ENCODE measurements at places on chromosomes 2 and 18.

DNA sequence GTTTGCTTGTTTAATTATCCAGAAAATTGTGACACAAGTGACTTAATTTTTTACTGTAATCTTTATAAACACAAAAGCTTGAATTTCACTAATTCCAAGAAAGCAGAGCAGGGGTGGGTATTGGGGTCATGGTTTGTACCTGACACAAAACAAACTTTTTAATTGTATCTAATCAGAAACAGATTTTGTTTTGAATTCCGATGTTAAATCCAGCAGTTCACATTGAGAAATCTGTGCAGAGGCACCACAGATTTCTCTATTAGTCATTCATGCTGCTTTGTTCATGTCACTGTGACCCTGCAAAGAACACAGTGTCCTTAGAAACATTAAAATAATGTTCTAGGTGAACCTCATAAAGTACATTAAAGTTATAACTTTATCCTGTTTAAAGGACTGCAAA lies 443.4 kb downstream of the NYAP2 start:
- DNase-seq, result no peak

DNA sequence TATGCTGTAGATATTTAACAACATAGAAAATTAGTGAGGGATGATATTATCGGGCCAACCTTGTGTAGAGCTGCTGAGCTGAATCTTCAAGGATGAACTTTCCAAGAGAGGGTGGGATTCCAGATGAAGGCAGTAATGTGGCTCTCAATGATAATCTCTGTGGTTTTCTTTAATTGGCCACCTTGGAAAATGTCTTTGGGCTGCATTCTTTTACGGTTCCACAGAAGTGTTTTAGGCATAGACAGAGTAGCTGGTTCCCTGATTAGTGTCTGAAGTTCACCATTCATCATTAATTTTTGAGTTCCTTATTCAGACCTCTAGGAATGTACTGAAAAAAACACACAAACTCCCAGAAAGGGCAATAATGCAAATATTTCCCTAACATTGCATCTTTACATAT lies 1566.9 kb upstream of the PIK3C3 start:
- DNase-seq, result no peak

DNA sequence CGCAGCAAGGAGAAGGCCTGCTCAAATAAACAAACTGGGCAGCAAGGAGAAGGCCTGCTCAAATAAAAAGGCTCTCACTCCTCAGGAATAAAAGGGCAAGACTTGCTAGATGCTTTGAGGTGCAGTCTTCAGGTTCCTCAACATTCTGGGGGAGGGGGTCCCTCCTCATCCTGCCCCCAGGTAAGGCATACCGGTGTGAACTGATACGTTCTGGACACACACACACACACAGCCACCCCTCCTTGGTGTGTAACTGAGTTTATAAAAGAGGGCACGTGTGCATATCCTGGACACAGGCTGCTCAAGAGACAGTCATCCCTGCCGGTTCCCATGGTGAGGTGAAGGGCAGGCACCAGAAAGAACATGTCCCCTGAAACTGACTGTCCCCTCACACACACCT lies 4.5 kb downstream of the TEX261 start:
- no peak for DNase-seq

DNA sequence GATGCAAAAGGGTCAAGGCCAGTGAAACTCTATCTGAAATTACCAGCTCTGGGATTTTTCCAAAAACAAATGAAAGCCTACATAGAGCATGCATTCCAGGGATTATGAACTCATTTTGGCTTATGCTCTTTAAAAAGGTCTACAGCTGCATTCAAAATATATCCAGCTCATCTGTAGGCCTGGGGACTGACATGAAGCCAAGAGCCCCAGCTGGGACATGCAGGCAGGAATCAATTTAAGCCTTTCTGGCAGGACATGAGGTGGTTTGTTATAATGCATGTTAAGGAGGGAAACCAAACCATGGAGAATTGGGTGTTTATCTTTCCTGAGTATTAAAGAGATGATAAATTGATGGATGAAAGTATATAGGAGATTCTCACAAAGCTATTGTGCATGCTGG lies 164.5 kb downstream of the RBM43 start:
- DNase-seq, result no peak

GRCh38 chr18:37084912-37085311 lies 256.0 kb downstream of the KIAA1328 start:
- no peak for DNase-seq

- DNase-seq, result no peak
Measured at GRCh38 chr2:105641389-105641811, 103.3 kb upstream of the NCK2 start.

- DNase-seq, result no peak
Measured at GRCh38 chr18:4143585-4143984, 311.5 kb downstream of the DLGAP1 start.

DNA sequence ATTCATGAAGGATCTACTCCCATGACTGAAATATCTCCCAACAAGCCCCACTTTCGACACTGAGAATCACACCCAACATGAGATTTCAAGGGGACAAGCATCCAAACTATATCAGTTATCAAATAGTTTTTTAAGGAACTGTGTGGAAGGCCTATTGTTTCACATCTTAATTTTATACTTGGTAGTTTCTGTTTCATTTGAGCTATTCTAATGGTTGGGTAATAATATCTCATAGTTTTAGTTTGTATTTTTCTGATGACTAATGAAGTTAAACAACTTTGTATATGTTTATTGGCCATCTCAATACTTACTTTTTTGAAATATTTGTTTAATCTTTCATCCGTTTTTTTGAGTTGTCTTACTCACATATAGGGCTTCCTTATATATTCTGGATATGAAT lies 135.0 kb downstream of the SCG2 start:
- DNase-seq, result no peak

GRCh38 chr2:149732730-149733290 lies 145.2 kb upstream of the MMADHC start:
- DNase-seq, result no peak

DNA sequence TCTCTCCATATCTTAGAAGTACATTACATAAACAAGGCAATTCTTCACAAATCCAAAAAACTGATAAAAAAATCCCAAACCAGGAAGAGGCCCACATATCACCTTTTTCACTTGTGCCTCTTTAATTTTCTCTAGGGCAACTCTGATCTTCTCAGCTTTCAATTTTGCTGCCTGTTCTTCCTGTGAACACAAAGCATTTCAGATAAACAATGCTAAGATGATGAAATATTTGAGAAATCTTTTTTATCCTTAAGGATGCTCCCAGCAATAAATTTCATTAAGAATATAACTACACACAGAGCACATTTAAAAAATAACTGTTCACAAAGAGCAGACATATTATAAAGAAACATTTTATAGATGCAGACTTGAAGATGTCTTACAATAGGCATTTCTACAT lies 73.4 kb downstream of the RAPH1 start:
- DNase-seq, result no peak

DNA sequence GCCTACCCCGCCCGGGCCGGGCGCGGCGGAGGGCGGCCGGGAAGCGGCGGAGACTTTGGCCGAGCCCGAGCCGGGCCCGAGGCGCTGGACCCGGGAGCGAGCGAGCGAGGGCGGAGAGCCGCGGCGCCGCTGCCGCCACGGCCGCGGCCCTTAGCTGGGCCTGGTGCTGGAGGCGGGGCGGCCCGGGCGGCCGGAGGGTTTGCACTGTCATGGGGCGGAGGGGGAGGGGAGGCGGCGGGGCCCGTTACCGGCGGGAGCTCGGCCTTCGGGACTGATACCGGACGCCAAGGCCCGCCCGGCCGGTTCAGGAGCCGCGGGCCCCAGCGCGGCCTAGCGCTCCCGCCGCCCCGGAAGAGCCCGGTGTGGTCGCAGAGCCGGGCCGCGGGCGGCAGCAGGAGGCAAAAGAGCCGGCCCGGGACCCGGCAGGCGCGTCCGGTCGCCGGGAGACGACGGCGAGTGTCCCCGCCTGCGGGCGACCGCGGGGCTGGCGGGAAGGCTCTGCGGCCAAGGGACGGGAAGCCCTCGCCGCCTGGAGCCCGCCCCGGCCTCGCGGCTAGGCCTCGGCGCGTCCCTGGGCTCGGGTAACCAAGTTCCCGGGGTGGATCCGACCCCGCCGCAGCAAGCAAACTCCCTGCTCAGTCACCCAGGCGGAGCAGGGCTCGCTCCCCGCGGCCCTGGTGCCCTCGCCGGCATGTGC lies 697 bp downstream of the KCMF1 start:
- no peak for DNase-seq

DNA sequence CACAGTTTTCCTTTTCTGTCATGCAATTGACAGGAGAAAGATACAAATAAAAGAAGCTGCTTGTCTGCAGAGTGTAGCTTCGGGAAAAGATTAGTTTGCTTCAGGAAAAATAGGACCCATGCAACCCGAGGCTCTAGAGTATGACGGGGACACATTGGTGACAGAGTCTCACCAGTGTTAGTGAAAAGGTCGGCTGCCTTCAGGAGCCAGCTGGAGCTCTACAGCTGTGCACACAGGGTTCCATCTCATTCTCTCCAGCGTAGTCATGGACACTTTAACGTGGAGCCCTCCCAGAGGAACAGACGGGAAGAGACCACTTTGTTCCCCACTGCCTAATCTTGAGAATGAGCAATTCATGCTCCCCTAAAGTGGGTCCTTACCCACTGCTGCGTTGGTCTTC lies 42.9 kb downstream of the FECH start:
- DNase-seq, result no peak

GRCh38 chr18:44899832-44900231 lies 219.1 kb downstream of the SETBP1 start:
- DNase-seq, result no peak

DNA sequence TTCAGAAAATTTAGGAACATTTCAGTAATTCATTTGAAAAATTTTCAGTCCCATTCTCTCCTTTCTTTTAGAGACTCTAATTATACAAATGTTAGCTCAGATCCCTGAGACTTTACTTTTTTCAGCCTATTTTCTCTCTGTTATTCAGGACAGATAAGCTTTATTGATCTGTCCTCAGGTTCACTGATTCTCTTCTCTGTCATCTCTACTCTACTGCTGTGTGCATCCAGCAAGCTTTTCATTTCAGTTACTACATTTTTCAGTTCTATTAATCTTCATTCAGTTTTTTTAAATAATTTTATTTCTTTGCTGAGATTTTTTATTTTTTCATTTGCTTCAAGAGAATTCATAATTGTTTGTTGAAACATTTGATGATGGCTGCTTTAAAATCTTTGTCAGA lies 22.1 kb upstream of the PIK3C3 start:
- DNase-seq, result no peak

DNA sequence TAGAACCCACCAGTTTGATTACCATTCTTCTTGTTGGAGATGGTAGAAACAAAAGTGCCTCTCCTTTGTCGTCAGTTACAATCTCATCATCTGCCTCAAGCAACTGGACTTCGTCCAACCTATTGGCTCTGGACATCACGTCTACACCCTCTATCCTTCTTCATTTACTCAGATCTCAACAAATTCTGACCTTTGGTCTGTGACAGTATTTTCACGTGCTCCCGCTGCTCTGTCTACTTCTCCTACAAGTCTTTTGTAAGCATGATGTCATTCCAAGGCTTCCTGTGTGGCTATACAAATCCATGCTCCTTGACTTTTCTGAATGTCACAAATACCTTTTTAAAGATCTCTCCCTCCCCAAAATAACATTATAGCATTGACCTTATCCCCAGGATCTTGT lies 43.0 kb upstream of the PID1 start:
- DNase-seq, result no peak

DNA sequence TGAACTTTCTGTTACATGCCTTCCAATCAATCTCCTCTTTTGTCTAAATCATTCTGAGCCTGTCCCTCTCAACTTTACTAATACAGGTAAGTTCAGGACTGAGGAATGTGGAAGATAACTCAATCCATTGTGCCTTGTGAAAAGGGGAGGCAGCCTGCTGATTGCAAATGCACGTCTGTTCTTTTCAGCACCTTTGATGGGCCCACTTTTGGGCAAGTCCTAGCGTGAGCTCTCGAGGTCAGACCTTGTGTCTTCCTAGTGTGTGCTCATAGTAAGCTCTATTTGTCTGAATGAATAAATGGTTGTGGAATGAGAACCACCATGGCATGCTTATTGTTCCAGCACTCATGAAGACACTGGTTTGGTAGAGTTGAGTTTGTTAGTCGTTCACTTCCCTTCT lies 50.4 kb upstream of the REL start:
- no peak for DNase-seq

DNA sequence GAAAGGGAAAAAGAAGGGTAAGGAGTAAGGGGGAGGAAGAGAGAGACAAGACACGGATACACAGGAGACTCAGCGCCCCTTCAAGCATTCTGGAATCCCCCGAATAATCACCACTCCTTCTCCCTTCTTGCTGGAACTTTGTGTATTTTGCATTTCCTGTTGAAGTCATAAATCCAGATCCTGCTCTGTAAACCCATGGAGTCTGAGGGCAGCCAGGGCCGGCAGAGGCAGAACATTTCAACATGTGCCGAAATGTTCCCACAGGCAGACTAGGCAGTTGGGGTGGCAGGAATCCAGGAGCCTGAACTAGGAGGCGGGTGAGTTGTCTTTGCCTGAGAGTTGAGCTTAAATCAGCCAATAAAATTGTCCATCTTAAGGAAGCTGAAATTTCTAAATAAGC lies 193.1 kb downstream of the SH3RF3 start:
- peak; percentile 54 for DNase-seq

DNA sequence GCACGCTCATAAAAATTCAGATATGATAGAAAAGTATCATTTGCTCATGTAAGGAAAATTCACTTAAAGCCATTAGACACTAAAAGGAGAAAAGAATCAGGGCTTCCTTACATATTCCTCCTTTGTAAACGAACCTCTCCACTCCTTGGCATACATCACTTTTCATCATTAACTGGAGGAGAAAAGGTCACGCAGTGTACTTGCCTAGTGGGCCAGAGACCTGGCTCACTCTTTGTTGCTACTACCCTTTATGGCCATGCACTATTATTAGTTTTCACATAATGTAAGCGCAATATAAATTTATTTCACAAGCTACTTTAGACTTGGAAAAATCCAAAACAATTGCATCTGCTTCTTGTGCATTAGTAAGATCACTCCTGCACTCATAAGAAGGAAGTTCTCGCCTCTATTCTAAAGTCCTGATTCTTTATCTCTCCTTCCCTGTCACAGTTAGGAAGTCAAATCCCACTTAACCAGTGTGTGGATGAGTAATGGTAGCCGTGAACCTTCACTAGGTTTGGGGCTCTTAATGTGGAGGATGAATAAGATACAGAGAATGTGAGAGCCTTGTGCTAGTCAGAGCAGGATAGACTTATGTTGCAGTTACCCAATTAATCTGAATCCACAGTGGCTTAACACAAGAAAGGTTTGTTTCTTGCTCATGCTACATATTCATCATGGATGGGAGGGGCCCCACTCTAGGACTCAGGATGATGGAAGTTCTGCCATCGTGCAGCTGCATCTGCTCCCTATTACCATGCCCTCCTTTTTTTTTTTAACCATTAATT lies 115.0 kb upstream of the GLS start:
- DNase-seq, result no peak

DNA sequence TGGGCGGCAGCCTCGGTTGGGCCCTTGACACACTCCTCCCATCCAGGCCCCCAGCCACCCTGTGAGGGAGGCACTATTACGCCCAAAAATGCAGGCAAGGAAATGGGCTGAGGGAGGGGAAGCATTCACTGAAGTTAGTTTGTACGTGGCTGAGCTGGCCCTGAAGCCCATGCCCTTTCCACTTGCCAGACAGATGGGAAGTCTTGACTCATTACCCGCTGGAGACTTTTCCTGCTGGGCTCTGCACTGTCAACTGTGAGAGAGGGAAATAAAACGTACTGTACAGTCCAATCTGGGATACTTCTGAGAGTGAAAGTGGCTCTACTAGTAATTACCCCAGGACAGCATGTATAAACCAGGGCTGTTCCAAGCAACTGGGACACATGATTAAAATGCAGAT lies 125.9 kb downstream of the MSH2 start:
- no peak for DNase-seq
